ENCODE measurements at places on chromosomes 12 and 14. TPM values are rescaled to one million over a fixed set of nuclear protein-coding genes. Genes with fewer than 3 reads are reported as not detected.

Gene OR4K13
- not detected for total RNA-seq

Gene YLPM1
- 81.1 TPM for total RNA-seq

DNA sequence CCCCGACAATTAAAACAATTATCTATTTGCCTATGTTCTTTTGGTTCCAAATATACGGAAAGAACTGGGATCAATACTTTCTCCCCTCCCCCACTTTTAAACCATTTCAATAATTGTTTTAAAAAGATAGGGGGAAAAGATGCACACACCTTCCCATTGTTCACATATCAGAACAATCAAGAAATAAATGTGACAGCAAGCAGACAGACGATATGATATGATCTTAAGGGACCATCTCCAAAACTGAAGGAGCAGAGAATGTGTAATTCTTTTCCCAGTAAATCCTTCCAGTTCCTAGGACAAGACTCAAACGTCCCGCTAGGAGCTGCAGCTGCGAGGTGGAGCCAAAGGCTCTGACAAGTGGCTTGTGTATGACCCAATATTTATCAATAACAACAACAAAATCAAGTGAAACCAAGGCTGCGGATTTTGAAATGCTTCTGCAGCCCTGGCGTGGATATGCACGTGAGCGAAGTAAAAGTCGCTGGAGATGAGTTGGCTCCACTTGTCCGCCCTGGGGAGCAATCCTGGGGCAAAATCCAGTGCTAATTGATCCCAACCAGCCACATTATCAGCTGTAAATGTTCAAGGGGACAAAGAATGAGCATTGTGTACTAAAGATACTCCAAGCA, 8.2 kb upstream of the FOXG1 start:
- no peak for DNase-seq

Gene ASCL1
- total RNA-seq, result not detected

GRCh38 chr12:40015345-40015744, 90.5 kb downstream of the SLC2A13 start:
- no peak for DNase-seq

DNA sequence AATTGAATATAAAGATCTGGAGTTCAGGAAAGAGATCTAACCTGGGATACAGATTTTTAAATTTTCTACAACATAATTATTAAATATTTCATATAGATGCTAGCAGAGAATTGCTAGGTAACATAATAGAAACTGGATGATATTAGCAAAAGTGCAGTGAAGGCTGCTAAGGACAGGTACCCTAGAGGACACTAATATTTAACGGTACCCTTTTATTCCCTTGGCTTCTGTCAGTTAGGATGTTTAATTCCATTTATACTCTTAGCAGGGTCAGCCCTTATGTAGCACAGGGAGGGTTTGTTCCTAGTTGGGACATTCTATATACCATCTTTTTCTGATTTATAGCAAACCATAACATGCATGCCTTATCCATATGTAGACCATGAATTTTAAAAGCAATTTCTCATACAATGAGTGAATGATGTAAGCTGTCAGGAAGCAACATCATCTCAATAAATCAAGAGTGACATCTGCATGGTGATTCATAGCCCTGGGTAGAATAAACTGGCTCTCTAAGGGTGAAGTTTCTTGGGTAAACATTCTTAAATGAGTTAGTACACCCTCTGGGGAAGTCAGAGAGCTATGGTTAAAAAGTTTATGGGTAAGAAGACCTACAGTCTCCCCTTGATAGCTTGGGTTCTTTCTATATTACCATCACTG, 404.4 kb upstream of the MGAT4C start:
- DNase-seq, result no peak

Gene TAS2R50
- total RNA-seq, result 12.0 TPM

GRCh38 chr14:91843437-91843836, 23.9 kb downstream of the TC2N start:
- DNase-seq, result no peak

Gene CDCA4
- total RNA-seq, result 33.5 TPM

- DNase-seq, result no peak
These were observed 25.3 kb downstream of the PLD4 start for GRCh38 chr14:104950021-104950420.

- peak; percentile 50 for DNase-seq
These were observed 15.3 kb upstream of the NRXN3 start for GRCh38 chr14:78154827-78155226.

DNA sequence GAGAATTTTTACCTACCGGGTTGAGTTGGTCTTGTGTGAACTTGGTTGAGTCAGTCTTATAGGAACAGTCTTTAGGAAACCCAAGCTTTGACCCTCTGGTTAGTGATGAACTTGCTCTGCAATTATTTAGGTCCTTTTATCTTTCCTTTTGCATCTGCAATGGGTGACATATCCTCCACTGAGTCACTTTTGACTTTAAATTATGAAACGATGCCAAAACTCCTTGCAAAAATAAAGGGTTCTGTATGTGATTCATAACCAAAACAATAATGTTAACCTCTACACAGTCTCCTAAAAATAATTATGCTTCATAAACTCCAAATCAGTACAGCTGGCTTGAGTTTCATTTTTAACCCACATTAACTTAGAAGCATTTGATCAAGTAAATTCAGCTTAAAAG, 979.4 kb downstream of the GALC start:
- DNase-seq, result no peak

Gene SLC38A4
- total RNA-seq, result not detected

Gene SERPINA1
- not detected for total RNA-seq

GRCh38 chr12:7373226-7373625, 69.4 kb downstream of the ACSM4 start:
- no peak for DNase-seq

Gene TAPBPL
- total RNA-seq, result 11.2 TPM

- no peak for DNase-seq
These were observed 22.9 kb downstream of the DYRK2 start for GRCh38 chr12:67671419-67671818.

DNA sequence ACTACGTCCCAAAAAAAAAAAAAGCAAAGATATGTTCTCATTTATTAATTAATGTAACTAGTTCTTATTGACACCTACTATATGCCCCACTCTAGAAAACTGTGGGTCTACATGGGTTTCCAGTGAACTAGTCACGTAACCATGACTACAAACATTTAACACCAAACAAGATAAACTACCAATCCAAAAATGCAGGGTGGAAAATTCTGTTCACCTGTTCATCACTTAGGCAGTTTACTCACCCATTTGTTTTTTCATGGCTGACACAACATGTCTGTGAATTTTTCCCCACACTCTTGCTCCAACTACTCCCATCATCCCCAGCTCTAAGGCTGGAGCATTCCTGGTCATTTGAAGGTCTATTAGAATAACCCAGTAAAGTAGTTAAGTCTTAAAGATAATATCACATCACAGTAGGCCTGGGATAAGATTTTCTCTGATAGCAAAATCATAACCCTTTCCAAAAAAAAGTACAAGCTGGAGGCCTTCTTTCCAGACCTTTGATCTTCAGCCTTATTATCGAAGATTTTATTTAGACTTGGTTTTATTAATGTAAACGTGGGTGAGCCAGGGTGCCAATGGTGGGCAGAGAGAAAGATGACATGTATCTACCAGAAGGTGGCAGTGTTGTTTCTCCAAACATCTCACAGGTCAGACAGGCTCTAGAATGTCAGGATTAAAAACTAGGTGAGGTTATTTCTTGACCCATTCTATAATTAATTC, 61.6 kb upstream of the DAAM1 start:
- DNase-seq, result peak; percentile 91

Gene KRT4
- total RNA-seq, result not detected

Gene FAM90A1
- not detected for total RNA-seq

Gene TTC5
- total RNA-seq, result 28.0 TPM

Gene KRT83
- total RNA-seq, result not detected

DNA sequence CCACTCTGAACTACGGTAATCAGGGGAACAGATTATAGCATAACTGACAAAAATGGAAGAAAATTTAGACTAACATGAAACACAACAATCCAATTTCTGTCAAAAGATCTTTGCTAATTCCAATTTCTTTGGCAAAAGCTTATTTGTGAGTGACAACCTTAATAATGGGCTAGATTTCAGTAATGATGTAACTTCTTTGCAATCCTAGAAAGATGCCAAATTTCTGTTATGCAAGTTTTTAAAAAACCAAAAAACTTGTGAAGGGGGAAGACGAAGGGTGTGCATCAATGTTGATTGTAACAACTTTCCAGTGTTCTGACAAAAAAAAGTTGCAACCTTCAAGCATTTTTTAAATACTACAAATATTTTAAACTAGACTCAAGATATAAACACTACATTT, 59.9 kb downstream of the DICER1 start:
- DNase-seq, result no peak

Gene MMAB
- total RNA-seq, result 46.1 TPM

- no peak for DNase-seq
These were observed 46.2 kb downstream of the BCAT1 start for GRCh38 chr12:24902511-24903328.

Gene IKZF4
- total RNA-seq, result 7.4 TPM

Gene GNB3
- 14.9 TPM for total RNA-seq

Gene LYZ
- not detected for total RNA-seq

Gene LRP6
- total RNA-seq, result 12.5 TPM

- DNase-seq, result no peak
These were observed 660.4 kb upstream of the TMEM132C start for GRCh38 chr12:127606476-127607015.

Gene WDHD1
- total RNA-seq, result 31.2 TPM

GRCh38 chr12:56840922-56841321, 77.8 kb downstream of the HSD17B6 start:
- DNase-seq, result no peak

Gene ARG2
- 17.7 TPM for total RNA-seq

Gene PRR4
- 5.7 TPM for total RNA-seq

Gene GPR135
- total RNA-seq, result 13.1 TPM

- no peak for DNase-seq
These were observed 160.9 kb downstream of the EPS8 start for GRCh38 chr12:15627995-15628945.

Measured in Karpas-422 (cell line).